CD4-positive, CD25-positive, alpha-beta regulatory T cell (primary cell): ENCODE measurements at places on chromosomes 2 and 18.

DNA sequence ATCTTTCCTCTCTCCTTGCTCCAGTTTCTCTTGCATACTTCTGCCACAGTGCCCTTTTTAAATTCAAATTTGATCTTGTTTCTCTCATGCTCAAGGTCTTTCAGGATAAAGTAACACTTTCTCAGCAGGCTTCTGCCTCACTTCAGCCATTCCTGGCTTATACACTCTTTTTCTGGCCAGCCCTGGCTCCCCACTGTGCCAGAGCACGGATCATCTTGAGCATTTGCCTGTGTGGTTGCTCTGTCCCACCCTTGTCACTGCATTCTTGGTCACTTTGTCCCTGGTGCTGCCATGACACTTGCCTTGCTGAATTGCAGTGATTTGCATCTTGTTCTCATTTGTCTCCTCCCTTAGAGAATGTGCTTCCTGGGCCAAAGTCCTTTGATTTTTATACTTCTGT lies 634.3 kb downstream of the TMEM182 start:
- no peak for DNase-seq

DNA sequence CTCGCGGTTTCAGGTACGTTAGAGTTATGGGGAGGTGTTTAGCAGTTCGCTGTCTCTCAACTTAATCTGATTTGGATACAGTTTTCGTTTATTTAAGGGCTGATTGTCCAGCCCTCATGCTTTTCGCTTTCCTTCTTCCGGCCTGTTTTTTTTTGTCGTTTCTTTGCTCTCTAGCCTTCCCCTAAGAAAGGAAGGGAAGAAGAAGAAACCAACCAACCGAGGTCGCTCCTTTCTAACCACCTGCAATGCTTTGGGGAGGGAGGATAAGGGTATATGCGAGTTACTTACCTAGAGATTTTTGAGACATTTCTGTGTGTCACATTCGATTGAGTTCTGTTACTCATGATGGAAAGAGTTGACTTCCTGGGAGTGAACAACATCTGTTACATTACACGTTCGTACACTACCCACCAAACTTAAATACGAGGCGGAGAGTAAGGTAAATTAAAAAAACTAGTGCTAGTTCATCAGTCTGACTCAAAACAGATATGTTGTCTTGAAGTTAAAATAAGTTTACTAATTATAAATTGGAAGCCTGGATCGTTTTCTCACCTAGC lies 918 bp downstream of the EIF5B start:
- peak; percentile 13 for DNase-seq

- no peak for DNase-seq
Observed at GRCh38 chr2:168912901-168913369, 11.8 kb downstream of the G6PC2 start.

- no peak for DNase-seq
Observed at GRCh38 chr2:182240862-182241371, 185.9 kb downstream of the PDE1A start.

DNA sequence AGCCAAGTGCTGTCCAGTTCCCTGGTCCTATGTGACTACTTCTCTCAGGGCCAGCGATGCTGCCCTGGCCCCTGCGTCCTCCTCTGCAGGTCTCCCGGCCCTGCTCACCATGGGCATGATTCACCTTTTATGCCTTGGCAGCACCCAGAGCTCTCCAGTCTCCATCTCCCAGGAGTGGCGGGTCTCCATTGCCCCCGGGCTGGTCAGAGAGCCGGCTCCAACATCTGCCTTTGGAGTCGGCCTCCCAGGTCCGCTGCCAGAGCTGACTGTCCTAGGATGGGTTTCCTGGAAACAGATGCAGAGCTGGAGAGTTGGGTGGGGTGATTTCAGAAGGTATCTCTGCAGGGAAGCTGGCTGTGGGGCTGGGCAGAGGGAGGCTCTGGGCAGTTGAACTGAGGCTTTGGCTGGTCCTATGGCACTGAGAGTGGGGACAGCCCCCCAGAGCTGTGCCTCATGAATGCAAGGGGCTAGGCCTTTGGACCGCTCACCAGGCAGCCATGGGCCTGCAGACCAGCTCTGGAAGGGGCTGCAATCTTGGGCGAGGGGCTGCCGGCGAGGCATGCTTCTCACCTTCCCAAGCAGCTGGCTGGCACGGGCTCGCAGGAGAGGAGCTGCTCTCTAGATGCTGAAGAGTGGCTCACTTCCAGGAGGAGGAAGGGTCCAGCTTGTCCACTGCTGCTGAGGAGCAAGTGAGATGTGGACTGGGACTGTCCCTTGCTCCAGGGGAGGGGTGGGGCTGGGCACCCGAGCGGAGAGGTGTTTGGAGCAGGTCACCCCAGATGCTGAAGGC lies 59.8 kb upstream of the HS6ST1 start:
- no peak for DNase-seq

DNA sequence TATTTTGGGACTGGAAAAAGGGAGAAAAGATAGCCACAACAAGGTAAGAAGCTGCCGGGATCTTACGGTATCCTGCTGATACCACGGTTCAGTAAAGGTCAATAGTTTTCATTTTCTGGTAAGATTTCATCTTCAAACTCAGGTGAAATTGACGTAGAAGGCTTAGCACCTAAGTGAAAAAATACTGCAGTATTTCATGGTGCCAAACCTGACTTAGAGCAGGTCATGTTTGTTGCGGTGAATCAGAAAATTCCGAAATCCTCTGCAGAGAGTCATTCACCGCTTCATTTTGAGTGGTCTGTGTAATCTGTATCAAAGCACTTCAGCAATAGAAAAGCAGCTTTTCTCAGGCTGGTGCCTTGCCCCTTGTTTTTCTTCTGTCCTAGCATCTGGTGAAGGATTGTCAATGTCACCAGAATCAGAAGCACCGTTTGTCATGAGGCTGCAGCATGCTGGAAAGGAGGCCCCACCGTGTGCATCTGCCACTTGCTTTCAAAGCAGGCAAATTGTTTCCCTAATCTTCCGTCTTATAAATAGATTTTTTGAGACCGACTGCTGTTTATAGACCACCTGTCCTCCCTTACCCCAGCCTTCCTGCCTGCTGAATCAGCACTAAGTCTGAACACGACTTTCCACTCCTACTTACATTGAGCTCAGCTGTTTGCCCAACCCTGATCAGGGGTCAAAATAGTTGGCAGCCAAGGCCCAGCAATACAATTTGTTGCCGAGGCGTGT lies 156.3 kb downstream of the EML6 start:
- no peak for DNase-seq

DNA sequence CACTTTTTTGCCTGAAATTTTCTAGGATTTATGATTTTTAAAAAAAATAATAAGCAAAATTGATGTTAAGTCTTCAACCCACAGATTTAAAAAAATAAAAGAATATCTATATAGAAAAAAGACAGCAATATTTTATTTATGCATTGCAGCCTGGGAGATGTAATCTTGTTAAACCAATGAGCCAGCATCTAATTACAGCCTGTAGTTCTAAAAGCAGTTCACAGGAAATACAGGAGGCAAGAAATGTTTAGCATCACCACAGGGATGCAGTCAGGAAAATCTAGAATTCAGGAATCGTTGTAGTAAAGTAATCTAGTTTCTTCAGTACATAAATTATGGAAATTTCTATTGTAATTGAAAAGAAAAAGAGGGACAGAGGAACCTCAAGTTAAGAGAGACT lies 17.2 kb downstream of the UGGT1 start:
- DNase-seq, result no peak

DNA sequence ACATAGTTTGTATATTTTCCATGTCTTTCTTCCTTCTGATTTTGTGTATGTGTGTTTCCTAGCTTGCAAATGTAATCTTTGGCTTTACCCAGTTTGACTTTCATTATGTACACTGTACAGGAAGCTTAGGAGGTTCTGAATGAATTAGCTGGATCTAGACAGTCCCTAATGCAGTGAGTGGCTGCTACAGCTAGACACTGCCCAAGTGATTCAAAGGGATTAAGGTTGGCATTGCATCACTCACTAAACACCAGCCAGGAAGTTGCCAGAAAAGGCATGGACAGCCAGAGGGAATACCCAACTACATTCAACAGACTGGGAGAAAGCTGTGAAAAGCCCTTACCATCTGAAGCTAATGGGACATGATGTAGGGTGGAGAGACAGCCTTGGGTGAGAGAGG lies 316.0 kb upstream of the MEX3C start:
- no peak for DNase-seq

GRCh38 chr18:13451661-13452387 lies 233.3 kb downstream of the LDLRAD4 start:
- no peak for DNase-seq

GRCh38 chr18:37464257-37464656 lies 101.3 kb downstream of the CELF4 start:
- DNase-seq, result no peak

GRCh38 chr2:235669983-235670962 lies 176.4 kb downstream of the AGAP1 start:
- no peak for DNase-seq

DNA sequence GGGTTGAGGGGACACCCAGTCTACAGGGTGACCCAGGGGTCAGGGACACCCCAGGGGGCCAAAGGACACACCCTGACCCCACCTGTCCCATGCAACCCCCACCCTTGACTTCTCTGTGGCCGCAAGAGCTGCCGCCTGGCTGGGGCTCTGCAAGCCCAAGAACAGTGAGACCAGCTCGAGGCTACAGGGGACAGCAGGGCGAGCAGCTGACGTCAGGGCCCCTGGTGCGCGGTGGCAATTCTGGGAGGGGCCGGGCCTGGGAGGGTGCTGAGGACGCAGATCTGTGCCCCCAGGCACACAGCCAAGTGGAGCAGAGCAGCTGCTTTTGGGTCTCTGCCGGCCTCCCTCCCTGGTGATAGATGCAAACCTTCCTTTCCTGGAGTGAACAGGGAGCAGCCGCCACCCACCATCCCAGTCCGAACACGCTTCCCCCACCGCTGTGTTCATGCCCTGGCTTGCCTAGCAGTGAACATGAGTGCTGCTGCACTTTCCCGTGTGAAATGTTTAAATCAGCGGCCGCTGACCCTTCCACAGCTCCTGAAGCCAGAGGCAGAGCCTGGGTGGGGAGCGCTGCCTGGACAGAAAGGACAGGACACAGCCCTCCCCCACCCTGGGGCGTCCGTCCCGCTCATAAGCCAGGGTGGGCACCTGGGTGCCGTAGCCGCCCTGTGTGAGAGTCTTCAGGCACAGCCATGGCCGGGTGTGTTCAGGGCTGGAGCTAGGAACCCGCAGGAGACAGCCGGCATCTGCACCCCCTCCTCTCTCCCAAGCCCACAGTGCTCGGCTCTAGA lies 46.9 kb downstream of the SLC66A2 start:
- no peak for DNase-seq

- DNase-seq, result peak; percentile 10
Observed at GRCh38 chr18:36187826-36188721, 777 bp downstream of the MOCOS start.

DNA sequence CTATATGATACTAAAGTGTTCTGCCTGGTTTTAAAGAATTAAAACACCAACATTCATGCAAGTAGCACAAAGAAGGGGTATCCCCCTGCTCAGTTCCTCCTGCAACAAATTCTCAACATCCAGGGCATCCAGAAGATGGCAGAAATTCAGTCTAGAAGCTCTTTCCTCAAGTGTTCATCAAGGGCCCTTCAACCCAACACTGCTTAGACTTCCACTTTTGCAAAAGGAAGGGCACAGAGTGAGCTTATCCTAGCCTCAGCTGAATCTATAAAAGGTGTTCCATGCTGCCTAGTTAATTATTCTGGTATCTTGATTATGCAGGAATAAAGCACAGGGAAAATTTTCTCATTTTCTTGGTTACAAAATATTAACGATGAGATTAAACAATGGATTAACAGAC lies 275.8 kb upstream of the CRIM1 start:
- no peak for DNase-seq

DNA sequence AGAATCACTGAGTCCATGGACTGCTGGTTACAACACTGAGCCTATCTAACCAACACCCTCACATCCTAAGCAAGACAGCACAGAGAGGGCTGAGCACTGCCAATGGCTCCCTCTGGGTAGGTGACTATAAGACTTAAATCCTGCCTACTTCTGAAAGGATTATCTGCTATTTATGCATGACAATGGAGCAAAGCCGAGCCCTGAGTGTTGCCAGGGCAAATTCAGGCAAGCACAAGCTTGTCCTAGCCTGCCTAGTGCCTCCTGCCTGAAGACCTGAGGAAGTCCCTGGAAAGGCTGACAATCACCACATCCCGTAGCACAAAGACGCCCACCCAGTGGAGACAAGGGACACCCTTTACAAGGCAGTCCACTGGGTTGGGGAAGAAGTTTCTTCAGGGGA lies 129.7 kb downstream of the OSR1 start:
- no peak for DNase-seq

GRCh38 chr2:140975237-140975636 lies 1155.6 kb downstream of the LRP1B start:
- DNase-seq, result no peak

DNA sequence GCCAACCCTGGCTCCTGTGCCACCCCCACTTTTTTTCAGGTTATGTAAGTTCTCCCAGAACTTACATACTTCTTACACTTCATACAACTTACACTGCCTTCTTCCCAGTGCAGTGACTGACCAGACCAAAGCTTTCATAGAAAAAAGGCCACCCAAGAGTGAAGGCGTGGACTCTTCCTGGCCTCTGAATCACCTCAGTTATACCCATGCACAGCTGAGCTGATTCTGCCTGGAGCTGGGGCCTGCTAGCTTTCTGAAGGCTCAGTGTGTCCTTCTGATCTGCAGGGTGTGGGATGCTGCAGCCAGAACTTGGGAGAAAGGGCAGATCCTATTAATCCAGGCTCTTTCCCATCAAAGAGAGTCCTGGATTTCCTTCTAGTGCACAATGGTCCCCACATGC lies 216.1 kb downstream of the TTC32 start:
- no peak for DNase-seq

DNA sequence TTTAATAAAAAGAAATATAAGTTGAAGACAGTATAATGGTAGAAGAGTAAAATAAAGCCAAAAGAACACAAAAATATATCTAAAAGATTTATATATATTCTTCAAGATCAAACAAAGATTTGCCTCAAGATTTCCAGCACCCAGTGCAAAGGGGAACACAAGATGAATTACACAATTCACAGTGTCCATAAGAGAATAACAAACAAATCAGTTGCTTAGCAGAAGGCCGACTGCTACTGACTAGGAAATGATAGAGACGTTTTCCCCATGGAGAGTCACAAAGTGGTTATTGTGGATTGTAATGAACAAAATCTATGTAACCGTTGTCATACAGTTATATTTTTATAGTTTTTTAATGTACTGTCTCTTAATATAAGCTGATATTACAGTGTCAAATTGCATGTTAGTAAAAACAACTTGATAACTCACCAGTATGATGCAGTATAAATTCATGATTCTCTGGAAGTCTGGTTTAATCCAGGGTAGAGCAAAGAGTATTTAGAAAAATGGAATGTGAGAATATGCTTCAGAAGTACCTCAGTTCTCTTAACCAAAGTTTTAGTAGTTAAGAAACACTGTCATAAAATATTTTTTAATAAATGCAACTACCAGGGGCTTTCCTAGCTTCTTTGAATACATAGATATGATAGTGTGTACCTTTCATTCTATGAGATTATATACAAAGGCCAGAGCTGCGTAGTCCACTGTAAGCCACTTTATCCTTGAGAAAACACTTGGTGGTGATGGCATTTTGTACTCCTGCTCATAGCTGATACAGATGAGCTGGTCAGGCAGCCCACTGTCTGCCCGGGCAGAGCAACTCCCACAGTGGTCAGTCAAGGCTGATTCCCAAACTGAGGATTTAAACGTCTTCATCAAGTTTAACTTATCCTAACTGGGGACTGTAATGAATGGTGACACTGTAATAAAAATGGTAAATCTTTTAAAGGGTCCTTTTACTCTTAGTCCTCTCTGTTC lies 180.5 kb upstream of the DTNA start:
- no peak for DNase-seq

GRCh38 chr2:9708683-9709538 lies 78.1 kb upstream of the YWHAQ start:
- DNase-seq, result peak; percentile 49

- DNase-seq, result no peak
Observed at GRCh38 chr18:50803592-50803991, 16.2 kb downstream of the MRO start.

GRCh38 chr2:74005786-74006185 lies 21.1 kb downstream of the TET3 start:
- DNase-seq, result no peak
